ENCODE measurements at places on chromosomes 5 and 9.

DNA sequence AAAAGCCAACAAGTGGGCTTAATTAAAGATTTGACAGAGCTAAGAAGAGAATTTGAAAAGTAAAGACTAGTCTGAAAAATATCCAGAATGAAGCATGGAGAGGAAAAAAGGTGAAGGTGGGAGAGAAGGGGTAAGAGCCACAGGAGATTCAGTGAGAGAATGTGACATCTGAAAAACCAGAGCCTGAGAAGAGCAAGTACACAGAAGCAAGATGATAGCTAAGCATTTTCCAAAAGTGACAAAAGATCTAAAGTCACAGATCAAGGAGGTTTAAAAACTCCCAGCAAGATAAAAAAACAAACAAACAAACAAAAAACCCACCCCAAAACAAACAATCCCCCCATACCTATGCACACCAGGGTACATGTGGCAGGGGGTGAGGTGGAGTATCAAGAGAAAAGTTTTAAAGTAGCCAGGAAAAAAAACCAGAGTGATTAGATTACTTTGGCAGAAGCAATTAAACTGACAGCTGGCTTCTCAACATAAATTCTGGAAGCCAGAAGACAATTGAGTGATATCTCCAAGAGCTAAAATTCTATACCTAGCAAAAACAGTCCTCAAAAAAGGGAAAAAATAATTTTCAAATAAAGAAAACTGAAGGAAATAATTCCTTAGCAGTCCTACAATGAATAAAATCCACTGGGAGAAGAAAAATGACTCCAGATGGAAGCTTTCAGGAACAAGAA is 111.4 kb downstream of the RAPGEF6 start:
- no peak for DNase-seq

GRCh38 chr5:139389701-139390638 is at the start of gene MZB1:
MZB1 (minus strand) TSS chr5:139389913; CDS start chr5:139389856, 57 bp downstream.
- peak; percentile 92 for DNase-seq

DNA sequence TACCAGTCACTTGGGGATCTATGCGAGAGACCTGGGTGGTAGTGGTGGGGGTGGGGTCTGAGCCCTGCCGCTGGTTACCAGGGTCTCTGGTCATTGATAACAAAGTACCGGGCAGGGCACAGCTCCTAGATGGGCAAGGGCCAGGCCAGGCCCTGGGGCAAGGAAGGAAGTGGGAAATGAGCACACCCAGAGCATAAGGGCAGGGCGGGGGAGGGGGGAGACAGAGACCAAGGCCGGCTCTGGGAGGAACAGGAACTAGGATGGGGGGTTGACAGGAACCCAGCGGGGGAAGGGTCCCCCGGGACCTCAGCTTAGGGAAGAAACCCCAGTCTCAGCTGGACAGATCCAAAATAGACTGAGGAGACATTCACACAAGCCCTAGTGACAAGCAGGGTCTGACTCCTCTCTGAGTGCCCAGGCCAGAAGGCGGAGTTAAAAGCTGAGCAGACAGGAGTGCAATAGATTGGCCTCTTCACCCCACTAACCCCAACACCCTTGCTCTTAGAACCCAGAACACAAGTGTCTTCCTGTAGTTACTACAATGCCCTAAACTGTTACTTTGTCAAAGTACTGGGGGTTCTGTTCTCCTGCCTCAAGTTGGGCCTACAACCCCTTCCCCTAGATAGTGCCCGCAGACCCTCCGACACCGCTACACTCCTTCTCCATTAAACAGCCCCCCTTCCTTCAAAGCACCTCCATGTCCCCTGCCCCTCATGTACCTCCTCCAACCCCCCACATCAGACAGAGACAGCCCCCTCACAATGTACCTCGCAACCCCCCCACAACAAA is 628 bp downstream of the ATOSB start:
- DNase-seq, result no peak

GRCh38 chr5:154444556-154445421 is 1.0 kb upstream of the SAP30L start:
- peak; percentile 31 for DNase-seq

GRCh38 chr9:137969685-137970084 is 92.1 kb downstream of the CACNA1B start:
- no peak for DNase-seq

GRCh38 chr5:112647428-112647827 is 90.3 kb upstream of the APC start:
- DNase-seq, result no peak

- DNase-seq, result no peak
These were observed 65.0 kb downstream of the IRX2 start for GRCh38 chr5:2686321-2687124.

- no peak for DNase-seq
These were observed 479.8 kb downstream of the DIRAS2 start for GRCh38 chr9:90162819-90163218.

- no peak for DNase-seq
These were observed 46.7 kb downstream of the RASGEF1C start for GRCh38 chr5:180162304-180162661.

DNA sequence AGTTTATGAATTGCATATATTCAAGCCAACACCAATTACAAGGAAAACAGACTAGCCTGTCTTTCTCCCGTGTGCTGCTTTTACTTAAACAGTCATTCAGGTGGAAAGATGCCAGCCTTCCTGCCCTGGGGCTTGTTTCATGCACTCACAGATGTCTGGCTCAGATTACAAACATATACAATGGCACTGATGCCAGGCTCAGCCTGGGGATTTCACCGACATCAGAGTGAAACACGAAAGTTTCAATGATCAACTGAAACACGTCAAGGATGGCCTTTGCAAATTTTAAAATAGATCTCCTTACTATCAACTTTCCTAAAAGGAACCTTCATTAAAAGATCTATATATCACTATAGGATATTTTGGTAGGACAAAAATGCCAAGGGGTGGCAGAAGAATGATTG is 1576.5 kb downstream of the EFNA5 start:
- DNase-seq, result no peak

GRCh38 chr9:6811436-6811835 is 53.7 kb downstream of the KDM4C start:
- no peak for DNase-seq

DNA sequence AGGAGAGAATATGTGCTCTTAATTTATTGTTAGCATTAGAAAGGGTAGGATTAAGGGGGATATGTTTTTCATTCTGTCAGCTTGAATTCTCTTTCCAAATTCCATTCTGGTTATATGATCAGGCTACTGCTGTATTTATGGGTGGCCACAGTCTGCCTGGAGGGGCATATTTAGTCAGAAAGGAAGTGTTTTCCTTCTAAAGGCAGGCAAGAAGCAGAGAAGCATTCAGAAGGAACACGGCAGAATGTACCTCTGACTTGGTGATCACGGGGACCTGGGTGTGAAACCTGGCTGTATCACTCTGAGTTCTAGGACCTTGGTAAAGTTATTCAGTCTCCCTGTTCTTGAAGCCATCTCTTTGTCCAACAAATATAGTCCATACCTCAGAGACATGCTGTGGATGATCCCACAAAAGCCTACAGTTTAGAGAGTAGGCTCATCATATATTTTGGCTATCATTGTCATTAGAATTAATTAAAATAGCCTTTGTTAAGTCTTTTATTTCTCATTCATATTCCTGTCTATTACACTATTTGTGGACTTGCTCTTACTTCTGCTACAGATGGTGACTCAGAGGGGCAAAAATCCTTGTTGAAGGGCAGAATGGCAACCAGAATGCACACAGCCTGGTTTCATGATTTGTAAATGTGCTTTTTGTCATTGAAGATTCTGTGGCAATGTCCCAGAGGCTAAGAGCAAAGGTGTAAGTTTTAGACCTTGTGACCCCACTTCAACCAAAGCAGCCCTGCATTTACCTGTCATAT is 2.7 kb downstream of the TNC start:
- no peak for DNase-seq

DNA sequence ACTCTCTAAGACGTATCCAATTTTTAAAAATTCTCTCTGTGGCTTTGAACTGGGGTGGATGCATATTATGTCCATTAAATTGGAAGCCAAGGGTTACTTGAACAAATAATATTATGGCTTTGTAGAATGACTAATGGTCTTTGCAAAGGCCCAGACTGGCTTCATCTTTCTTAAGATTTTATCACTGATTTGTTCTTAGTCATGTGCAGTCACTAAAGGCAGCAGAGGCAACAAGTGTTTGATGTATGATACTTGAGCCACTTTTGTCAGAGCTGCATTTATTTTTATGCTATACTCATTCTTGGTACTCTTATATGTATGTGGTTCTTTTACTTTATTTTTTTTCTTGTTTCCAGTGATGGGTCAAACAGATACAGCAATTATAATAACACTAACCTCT is 152.2 kb downstream of the NR2F1-AS1 start:
- DNase-seq, result no peak

DNA sequence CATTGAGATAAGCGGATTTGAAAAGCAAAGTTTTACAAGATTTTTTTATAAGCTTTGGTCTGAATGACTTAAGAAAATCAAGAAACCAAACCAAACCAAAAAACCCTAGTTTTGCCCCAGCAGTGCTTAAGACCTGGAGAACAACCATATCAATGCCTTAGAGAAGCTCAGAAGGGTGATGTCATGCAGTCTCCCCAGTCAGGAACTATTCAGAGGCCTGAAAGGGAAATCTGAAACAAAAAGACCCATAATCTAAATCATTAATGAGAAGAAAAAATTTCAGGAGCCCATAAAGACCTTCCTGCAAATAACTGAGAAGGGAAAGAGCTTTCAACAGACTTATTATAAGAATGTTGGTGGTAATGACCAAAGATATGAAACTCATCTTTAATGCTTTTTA is 280.1 kb downstream of the MARCHF11 start:
- no peak for DNase-seq

GRCh38 chr9:133333566-133333965 is 2.4 kb downstream of the SURF6 start:
- DNase-seq, result no peak

- no peak for DNase-seq
These were observed 61.8 kb downstream of the ELL2 start for GRCh38 chr5:95899829-95900228.

Measured in GM20000 (cell line).